ENCODE measurements at places on chromosomes 4 and X.

DNA sequence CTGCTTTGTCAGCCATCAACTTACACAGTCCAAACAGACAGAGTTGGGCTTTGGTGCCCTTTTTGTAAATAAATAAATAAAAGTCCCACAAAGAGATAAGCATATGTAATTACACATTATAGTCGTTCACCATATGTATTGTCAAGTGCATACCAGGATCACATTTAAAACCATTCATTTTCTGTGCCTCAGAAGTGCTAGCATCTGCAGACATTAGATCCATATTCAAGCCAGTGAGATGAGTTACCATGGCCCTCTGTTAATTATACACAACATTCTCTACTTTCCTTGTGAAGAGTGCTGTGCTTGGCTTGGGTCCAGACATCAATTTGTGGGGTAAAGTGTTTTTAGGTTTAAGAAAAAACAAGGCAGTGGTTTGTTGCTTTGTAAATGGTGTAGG is 76.8 kb downstream of the ENOX2 start:
- DNase-seq: no peak

DNA sequence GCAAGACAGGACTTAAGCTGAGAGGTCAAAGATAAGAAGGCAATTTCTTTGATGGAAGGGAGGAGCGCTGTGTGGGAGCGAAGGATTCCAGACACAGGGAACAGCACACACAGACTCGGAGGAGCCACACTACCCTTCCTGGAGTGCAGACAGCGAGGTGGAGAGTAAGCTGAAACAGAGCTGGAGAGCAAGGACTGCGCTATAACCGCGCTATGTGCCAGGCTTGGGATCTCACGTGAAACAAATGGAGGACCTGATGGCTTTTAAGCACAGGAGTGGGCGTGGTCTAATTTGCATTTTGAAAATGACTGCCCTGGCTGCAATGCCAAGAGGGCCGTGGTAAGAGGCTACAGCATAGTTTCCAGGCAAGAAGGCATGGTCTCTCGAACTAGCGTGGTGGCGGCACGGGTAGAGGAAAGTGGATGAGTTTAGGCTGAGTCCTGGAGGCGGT is 113.9 kb upstream of the SORBS2 start:
- no peak for DNase-seq

DNA sequence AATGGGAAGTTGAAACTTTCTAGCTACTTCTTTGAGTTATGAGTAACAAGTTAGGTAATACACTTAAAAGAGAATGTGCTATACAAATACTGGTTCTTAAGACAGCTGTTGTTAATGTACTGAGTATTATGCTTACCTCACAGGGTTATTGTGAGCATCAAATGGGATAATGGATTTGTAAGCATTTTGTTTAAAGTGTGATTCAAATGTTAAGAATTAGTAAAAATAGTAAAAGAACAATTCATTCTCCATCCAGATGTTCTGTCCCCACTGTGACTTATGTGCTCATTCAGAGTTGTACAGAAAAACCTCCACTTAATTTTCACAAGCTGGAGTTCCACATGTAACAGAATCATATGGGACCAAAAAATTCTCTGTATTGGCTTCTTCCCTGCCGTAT is 63.6 kb downstream of the AR start:
- no peak for DNase-seq

GRCh38 chrX:63889001-63889400 is 104.0 kb upstream of the ARHGEF9 start:
- DNase-seq: no peak

GRCh38 chrX:43836435-43837184 is 45.6 kb downstream of the MAOB start:
- DNase-seq: no peak

GRCh38 chrX:41472231-41472815 is 25.2 kb downstream of the NYX start:
- DNase-seq: no peak

- DNase-seq: no peak
Observed at GRCh38 chr4:2432991-2433530, 14.3 kb downstream of the CFAP99 start.

DNA sequence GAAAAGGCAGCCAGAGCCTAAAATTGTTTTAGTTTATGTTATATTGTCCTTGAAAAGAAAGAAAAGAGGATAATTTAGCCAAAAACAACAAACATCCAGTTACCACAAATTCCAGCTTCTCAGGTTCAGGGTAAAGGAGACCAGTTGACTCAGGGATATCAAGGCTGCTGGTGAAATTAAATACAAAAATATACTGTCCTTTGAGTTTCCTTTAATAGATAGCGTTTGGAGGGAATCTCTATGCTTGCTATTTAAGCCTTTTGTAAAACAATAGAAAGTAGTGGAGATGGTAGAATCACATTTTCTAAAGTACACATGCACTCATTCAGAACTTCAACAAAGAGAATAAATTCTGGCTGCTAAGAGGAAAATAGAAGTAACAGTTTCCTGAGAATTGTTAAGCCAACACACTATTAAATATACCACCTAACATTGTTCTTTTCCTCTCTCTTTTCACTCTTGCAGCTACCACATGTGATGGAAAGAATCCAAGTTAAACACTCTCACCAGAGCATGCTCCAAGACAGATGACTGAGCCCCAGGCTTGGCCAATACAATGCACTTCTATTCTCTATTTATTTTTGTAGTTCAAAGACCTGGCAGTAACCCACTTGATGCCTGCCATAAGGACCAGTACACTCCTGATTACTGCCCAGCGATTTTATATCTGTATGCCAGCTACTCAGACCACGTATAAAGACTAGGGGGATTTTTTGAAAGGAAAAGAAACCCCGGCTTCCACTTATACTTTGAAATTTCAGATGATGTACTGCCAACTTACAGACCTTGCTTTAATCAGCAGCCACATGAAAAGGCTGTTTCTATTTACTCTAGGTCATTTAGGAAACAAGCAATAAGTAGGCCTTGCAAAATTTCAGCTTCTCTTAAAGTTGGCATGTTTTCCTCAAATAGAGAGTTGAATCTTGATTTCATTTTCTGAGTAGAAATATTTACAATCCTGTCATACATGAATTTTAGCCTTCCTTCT is 756.9 kb downstream of the FAT4 start:
- no peak for DNase-seq

- no peak for DNase-seq
Observed at GRCh38 chr4:168880811-168881595, 129.1 kb downstream of the CBR4 start.

DNA sequence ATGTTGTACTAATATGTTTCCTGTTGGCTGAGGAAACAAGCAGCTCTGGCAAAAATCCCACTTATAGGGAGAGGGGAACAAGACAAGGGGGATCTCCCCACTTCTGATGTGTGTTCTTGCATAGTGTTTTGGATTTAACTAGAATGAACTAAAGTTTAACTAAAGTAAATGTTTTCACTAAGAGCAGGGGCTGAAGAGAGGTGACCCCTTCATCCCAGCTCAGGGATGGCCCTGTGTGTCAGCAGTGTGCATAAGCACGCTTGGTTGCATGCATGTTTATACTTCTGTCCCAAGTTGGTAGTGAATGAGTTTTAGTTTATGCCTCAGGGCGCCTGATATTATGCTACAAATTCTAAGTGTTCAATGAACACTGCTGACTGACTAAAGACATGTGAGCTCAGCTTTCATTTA is 169.4 kb downstream of the MGST2 start:
- DNase-seq: no peak

DNA sequence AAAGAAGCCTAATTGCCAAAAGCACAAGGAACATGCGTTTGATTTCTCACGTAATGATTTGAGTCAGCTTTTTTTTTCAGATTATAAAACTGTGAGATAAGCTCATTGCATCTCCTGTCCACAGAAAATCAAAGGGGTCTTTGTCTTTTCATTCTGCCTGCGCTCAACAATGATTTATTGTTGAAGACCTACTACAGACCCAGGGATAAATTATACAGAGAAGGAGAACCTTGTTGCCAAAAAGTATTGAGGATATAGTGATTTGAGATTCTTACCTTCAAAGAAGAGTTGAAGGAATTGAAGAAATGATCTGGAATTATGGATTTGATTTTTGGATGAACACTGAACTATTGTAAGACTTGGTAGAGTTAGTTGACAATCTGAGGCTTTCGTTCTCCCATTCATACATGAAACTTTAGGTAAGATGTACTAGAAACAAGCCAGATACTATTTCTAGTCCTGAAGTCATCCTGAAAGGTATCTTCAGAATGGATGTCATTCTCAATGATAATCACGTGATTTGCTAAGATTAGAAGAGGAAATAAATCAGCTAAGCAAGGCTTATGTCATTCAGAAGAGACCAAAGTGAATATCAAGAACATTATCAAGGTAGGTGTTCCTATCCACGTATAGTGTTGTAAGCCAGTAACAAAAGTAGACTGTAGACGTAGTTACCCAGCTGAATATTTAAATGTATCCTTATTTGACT is 71.1 kb upstream of the SCOC start:
- DNase-seq: no peak

DNA sequence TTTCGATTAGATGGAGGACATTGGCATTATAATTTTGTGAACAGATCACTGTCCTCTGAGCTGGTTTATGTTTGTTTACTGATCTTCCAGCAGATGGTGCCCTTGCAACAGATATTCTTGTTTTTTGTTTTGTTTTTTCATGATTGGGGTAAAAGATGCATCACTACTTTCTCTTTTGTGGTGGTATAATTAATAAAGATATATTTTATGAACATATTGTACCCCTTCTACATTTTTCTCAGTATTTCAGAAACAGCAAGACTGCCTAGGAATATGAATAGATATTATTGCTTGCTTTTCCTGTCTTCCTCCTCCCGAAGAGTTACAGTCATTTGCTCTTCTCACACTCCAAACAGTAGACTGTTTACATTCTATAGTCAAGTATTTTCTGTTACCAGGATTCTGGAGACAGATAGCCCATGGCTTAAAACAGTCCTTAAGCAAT is 905.2 kb downstream of the TRAM1L1 start:
- no peak for DNase-seq

GRCh38 chrX:24837966-24838365 is 144.2 kb downstream of the POLA1 start:
- DNase-seq: no peak

- no peak for DNase-seq
Observed at GRCh38 chr4:113080624-113081023, 31.2 kb downstream of the ANK2 start.

- DNase-seq: no peak
Observed at GRCh38 chrX:144335402-144335801, 451.5 kb downstream of the UBE2NL start.

- DNase-seq: no peak
Observed at GRCh38 chr4:38684271-38684670, 20.3 kb downstream of the KLF3 start.

DNA sequence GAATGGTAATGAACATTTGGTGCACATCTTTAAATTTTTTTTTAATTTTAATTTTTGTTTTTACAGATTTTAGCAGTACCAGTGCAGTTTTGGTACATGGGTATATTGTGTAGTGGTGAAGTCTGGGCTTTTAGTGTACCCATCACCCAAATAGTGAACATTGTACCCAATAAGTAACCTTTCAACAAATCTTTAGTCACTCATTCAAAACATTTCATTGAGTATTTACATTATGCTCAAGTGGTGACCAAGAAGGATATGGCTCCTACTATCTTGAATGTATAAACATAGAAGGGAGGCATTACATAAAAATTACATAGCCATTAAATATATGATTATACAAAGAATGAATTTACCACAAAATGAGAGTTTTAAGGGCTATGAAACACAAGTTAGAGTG is 223.3 kb downstream of the SPRY1 start:
- DNase-seq: no peak

- DNase-seq: no peak
Observed at GRCh38 chrX:30141966-30142365, 73.4 kb upstream of the MAGEB2 start.

- DNase-seq: no peak
Observed at GRCh38 chr4:143616771-143617170, 83.7 kb downstream of the FREM3 start.

DNA sequence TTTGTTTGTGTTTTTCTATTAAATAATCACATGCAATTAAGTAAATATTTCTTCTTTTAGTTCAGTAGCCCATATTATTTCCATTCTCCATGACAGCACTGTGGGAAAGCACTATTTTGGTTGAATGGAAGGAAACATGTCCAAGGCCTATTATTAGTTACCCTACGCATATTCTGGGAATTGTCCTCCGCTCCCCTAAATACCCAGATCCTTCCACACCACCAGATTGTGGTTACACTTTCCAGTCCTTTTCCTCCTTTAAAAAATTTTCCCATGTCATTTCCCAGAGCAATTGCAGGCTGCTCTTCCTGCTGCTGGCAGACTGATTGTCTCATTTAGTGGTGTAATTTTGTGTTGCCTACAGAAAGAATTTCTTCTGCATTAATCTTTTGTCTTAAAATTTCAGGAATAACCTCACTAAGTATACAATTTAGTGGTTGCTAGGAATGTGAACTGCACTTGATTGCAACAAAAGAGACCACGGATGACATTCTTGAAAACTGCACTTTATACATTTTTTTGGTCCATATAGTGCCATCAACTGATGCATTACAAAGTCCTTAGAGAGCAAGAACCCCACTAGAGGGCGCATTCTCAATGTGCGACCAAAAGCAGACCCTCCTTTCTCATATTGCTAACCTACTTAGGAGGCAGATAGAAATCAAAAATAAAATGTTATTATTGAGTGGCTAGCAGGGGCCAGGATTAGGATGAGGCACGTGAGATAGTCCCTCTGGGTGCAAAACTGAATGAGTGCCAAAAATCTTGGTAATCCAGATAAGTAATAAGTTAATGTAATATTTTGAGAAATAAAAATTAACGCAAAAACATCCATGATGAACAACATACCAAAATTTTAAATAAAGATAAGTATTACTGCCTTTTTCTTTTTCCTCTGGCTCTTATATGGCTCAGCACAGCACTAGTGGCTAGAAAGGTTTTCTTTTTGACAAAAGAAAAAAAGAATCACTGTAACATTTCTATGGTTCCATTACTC is 98.8 kb upstream of the IQCM start:
- no peak for DNase-seq

- DNase-seq: no peak
Observed at GRCh38 chr4:145740806-145741205, 60.9 kb downstream of the C4orf51 start.

- DNase-seq: no peak
Observed at GRCh38 chrX:10278716-10279115, 121.9 kb downstream of the CLCN4 start.

GRCh38 chrX:136097871-136098805 is 49.2 kb upstream of the FHL1 start:
- DNase-seq: no peak

DNA sequence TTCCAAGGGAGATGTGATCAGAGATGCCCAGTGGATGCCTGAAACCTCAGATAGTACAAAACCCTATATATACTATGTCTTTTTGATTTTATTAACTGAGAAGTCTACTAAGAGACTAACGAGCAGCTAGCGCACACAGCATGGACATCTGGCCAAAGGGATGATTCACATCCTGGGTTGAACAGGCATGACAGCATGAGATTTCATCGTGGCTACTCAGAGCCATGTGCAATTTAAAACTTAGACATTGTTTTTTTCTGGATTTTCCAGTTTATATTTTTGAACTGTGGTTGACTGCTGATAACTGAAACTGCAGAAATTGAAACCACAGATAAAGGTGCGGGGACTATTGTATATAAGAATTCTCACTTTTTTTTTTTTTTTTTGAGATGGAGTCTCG is 2252.9 kb upstream of the AGA start:
- no peak for DNase-seq
